G401 (cell line): ENCODE measurements at places on chromosomes 13 and 19. TPM values are rescaled to one million over a fixed set of nuclear protein-coding genes. Genes with fewer than 3 reads are reported as not detected.

GRCh38 chr19:15437355-15438123 lies 12.2 kb downstream of the WIZ start:
- no peak for DNase-seq

GRCh38 chr19:39030854-39031367 lies 1.4 kb downstream of the FBXO27 start:
- no peak for DNase-seq

Gene CEACAM16
- not detected in 2 replicates for total RNA-seq

Gene PPP1R15A
- 44.0 and 58.7 TPM in 2 replicates for total RNA-seq

GRCh38 chr13:107642831-107643230 lies 572.5 kb downstream of the LIG4 start:
- peak; percentile 90 for DNase-seq

DNA sequence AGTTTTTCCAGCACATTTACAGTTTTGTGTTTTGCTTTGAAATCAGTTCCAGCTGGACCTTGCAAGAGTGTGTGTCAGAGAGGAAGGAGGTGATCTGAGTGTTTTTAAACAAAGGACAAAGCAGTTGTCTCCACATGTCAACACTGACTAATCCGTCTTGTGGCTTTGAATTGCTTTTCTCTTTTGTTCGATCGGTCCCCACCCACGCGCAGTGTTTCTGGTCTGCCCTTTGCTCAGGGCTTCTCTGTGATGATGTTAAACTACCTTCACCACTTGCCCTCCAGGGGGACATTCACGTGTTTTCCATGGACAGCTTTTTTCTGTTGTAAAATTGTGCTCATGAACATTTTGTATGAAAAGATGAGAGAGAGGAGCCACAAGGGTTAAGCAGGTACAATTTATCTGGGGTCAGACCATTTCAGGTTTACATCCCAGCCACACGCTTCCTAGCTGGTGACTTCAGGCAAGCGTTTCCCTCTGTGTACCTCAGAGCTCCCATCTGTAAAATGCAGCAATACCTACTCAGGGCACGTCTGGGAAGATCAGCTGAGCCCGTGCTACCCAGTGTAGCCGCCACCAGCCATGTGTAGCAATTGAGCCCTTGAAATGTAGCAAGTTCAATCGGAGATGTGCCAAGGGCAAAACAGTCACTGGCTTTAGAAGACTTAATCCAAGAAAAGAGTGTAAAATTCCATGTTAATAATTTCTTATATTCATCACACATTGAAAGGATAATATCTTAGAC lies 13.5 kb upstream of the PLA2G4C start:
- no peak for DNase-seq

Gene FFAR3
- total RNA-seq: not detected in 2 replicates

- peak; percentile 2 for DNase-seq
These were observed 1303.4 kb downstream of the PCDH9 start for GRCh38 chr13:65926750-65927171.
